Activated effector memory CD4-positive, alpha-beta T cell treated with Interleukin-2 at 50 U/mL for 16 hours (primary cell): ENCODE measurements at places on chromosomes 2 and 18.

GRCh38 chr18:41642756-41643155, 312.3 kb upstream of the PIK3C3 start:
- DNase-seq, result no peak

DNA sequence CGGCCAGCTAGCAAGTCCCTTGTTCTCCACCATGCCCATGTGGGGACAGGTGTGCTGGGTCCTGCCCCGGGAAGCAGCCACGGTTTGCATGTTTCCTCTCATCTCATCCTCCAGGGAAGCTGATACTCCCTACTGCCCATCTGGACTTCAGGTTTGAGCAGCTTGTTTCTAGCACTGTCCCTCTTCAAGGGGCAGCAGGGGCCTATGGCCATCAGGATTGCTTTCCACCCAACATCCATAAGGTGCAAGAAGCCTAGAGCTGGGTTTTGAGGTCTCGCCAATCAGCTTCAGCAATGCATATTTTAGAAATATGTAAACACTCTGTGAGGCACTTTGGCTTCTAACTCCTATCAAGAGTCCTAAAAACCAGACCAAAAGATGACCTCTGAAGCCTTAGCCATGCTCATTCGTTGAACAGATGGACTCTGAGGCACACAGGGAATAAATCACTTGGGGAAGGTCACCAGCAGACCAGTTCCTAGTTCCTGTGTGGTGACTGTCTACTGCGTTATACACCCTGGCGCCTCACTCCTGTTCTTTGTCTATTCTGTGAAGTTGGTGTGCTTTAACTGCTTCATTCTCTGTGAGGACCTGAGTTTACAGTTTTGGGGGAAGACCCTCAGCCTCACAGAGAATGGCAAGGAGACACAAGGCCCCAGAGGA, 192.6 kb upstream of the TWIST2 start:
- DNase-seq, result no peak

DNA sequence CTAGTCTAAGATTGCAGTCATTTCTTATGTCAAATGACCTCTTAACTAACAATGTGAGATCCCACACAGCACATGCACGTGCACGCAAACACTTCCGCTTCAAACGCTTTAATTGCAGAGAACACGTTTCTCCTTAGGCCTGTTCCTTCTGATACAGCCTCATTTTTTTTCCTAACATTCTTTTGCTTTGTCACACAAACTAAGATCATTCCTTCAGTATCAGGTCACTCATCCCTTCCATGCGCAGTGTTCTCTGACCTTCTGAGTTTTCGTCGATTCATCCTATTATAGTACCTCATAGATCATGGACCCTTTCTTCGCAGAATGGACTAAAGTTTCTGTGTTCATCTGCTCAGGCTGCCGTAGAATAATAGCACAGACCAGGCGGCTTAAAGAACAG, 327.1 kb upstream of the CDH19 start:
- DNase-seq, result no peak

DNA sequence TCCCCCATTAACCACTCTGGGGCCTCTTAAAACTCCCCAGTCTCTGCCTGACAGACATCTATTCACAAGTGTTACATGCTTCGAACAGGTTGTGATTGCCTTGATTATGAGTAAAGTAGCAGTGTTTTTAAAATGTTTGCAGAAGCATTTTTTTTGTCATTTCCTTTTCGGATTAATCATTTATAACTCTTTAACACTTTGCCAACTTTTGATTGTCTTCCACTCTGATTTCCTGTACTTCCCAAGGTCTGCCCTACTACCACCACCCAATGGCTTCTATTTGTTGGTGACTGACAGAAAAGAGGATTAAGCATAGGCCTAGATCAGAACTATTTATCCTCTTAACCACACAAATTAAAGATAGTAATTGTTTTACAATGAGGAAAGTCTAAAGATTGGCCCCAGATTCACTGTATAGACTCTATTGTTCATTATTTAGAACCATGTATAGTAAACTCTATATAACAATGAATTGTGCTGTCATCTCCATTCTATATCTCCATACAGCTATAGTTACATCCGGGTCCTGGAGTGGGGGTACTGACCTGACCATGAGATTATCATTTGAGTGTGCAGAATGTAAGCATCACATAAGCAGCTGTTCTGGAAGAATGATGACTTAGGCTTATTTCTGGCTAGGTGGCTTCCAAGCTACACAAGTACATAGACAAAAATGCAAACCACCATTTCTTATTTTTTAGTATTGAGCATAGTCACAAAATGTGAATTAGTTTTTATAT, 110.3 kb upstream of the RBMS1 start:
- no peak for DNase-seq

GRCh38 chr18:79046522-79046921, 22.7 kb upstream of the ATP9B start:
- DNase-seq, result no peak

DNA sequence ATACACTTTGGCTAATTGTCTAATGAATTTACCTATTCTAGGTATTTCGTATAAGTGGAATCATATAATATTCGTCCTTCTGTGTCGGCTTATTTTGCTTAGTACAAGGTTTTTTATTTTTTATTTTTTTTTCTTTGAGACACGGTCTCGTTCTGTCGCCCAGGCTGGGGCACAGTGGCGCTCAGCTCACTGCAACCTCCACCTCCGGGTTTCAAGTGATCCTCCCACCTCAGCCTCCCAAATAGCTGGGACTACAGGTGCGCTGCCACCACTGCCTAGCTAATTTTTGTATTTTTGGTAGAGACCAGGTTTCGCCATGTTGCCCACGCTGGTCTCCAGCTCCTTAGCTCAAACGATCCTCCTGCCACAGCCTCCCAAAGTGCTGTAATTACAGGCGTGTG, 38.2 kb downstream of the PCBP1 start:
- no peak for DNase-seq

GRCh38 chr2:9266711-9267110, 60.1 kb downstream of the ASAP2 start:
- no peak for DNase-seq

DNA sequence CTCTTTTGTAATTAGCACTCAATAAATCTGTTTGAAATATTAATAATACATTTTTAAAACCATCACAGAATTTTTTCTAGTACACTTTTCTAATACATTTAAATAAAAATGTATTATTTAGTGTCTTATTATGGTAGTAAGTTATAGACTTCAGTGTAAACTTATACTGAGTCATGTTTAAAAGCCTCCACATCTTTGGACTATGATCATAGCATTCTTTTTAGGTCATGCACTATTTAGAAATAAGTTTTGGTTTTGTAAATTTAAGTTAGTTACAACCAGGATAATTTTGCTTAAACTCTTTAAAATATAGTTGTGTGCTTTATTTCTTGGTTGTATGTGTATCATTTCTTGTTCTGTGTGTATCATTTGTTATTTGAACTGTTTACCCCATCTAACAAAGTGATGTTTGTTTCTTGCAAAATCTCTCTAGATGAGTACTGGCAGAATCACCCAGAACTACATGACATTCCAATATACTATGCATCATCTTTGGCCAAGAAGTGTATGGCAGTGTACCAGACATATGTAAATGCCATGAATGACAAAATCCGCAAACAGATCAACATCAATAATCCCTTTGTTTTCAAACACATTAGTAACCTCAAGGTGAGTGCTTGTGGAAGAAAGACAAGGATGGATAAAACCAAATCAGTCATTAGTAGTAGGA, 16.7 kb downstream of the CPSF3 start:
- DNase-seq, result no peak

- DNase-seq, result no peak
These were observed 488.7 kb upstream of the ID2 start for GRCh38 chr2:8193146-8193545.

GRCh38 chr2:180061085-180061484, 54.0 kb upstream of the CWC22 start:
- no peak for DNase-seq

DNA sequence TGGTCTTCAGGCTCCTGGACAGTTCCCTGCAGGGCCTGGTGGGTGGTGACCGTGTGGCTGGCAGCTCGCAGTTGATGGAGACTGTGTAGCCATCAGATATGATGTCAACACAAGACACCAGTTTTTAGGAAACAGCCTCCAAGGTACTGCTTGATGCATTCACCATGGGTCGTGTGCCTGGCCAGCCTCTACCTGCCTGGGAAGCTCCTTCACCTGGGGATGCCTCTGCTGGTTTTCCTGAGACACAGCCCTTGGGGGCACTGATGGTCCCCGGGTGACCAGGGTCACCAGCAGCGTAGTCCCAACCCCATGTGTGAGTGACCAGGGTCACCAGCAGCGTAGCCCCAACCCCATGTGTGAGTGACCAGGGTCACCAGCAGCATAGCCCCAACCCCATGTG, 33.6 kb upstream of the KCNG2 start:
- DNase-seq, result no peak

GRCh38 chr2:128306931-128307460, 11.7 kb downstream of the HS6ST1 start:
- DNase-seq, result no peak

DNA sequence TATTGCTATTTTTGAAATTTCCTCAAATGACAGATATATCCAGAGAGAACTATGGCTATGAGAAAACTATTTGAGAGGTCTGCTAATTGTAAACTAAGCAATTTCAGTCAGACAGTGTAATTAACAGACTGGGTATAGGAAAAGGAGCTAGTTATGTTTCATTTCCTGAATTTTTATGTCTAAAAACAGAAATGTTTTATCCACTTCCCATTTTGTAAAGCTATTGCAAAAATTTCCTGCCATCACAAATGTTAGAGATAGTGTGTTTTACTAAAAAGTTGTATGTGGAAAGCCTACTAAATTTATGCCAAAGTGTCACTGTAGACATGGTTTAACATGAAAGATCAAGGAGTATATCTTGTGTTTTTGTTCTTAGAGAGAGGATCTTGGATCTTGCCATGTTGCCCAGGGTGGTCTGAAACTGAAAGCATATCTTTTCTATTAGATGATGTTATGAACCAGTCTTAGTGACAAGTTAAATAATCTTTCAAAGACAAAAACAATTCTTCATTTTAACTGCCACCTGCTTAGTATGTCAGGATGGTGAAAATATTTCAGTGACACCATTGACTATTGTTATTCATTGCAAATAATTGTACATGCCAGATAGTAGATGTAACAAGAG, 40.5 kb upstream of the ITPRID2 start:
- no peak for DNase-seq

DNA sequence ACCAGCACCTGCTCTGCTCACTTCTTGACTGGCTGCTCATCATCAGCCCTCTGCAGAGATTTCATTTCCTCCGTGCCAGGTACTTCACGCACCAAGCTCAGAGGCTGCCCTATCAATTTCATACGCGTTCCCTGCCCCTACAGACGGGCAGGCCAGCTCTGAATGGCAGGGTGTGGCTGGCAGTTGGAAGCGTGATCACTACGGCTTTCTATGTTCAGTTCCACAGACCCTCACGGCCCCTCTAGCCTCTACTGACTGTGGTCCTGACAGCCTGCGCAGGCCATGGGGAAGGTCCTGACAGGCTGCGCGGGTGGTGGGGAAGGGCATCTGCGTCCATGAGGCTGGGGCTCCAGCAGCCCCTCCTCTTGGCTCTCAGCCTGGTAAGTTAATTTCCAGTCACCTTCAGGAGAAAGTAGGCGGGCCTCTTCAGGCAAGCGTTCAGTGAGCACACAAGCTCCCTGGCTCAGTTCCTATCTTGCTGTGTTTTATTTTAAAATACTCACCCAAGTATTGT, 154.8 kb downstream of the ZNF236 start:
- no peak for DNase-seq

DNA sequence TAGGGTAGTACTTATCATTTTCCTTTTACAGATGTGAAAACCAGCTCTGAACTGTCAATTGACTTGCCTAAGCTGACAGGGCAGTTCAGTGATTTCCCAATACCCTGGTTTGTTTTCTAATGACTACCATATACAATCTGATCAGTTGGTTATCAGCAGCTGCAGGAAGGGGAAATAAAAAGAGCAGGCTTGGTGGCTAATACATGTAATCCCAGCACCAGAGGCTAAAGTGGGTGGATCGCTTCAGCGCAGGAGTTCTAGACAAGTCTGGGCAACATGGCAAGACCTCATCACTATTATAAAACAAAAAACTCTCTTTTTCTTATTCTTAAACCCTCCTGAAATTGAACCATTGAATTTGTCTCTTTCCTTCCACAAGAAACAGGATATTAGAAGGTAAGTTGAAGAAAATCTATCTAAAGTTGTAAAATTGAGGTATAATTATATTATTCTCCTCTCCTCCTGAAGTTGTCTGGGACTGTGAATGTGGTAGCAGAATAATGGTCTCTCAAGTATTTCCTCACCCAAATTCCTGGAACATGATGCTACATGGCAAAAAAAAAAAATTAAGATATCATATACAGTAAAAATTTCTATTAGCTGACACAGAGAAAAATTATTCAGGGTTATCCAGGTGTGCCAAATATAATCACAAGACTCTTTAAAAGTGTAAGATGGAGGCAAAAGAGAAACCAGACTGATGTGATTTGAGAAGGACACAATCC, 1441.6 kb downstream of the SUCLG1 start:
- DNase-seq, result no peak

DNA sequence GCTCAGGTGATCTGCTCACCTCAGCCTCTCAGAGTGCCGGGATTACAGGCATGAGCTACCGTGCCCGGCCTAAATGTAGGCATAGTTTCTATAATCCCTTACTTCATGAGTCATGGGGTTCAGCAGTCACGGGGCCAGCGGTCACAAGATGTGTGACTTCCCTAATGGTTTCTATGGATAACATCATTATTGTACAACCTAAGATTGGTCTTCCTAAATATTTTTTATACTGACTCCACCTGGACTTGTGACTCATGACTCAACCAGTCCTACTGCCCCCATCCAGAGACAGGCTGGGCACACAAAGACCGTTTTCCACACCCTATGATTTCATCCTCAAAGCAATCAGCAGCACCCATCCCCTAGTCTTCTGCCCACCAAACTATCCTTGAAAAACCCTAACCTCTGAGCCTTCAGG, 15.9 kb downstream of the FAM210A start:
- no peak for DNase-seq
